Activated naive CD4-positive, alpha-beta T cell (primary cell): ENCODE measurements at places on chromosomes 6 and 20.
A peak's percentile ranks its signal among the peaks of the same experiment; 100 is the strongest.

GRCh38 chr6:110296241-110297025, 61.7 kb downstream of the METTL24 start:
- no peak for DNase-seq

- DNase-seq = peak; percentile 9
These were observed 452 bp downstream of the TRAF3IP2 start for GRCh38 chr6:111605100-111605751.

DNA sequence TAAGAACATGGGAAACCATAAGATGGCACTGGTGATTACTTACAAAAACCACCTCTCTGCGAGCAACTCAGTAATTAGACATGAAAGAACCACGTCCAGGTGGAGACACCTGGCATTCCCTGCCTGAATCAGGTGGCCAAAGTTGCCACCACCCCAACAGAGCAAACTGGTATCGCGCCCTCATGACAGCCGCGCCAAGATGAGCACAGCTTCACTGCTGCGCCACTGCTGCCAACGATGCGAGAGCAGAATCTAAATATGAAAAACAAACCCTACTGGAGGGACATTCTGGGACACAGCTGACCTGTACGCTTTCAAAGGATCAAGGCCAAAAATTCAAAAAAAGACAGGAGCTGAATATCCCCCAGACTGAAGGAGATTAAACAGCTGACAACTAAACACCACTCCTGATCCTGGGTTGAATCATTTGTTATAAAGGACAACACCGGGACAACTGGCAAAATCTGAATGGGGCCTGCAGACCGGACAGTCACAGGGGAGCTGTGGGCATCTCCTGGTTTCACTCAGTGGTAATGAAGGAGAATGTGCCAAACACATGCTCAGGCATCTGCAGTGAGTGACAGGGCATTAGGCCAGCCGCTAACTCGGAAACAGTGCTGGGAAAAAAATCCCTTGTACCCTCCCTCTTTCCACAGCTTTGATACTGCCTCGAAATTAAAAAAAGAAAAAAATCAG, 17.4 kb downstream of the CST7 start:
- DNase-seq = no peak

DNA sequence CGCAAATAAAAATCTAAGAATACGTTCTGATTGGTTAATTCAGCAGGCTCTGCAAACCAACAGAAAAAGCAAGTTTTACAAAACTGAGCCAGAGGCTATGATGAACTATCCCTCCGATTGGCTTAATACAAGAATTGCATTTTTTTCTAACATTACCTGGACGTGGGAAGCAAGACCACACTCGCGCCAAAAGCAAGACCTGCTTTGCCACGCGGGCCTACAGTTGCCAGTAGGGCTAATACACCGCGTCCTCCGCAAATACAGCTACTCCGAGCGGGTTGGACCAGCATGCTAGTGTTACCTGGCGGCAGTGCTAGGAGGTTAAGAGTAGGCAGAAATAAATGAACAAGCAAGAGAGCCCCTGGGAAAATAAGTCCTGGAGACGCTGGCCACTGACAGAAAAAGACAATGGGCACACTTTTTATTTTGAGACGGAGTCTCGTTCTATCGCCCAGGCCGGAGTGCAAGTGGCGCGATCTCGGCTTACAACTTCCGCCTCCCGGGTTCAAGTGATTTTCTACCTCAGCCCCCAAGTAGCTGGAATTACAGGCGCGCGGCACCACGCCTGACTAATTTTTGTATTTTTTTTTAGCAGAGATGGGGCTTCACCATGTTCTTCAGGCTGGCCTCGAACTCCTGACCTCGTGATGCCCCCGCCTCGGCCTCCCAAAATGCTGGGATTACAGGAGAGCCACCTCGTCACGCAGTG, 131.9 kb upstream of the BTN3A2 start:
- DNase-seq = no peak

GRCh38 chr6:33441457-33441856, 12.9 kb upstream of the ZBTB9 start:
- no peak for DNase-seq

DNA sequence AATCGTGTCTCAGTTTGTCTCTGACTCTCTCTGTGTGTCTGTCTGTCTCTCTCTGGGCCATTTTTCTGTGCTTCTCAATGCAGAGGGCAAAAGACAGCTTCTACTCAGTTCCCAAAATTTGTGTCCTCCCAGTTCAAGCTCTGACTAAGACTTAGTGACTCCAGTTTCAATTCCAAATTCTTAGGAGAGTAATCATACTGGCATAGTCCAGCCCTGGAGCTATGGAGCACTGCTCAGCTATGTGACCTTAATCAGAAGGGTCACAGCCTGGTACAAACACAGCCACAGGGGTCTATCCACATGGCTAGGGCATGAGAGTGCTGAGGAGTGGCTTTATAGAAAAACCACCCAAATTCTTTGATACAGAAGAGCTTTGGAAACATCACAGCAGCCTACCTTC, 91.9 kb downstream of the FOXF2 start:
- DNase-seq = no peak
